Stimulated activated CD4-positive, alpha-beta T cell treated with anti-CD3 and anti-CD28 coated beads, Interleukin-12 subunit alpha, Interleukin-12 subunit beta, amount 100 ng/mL, for 24 hours (primary cell): ENCODE measurements at places on chromosomes 4 and X.

GRCh38 chr4:16765546-16765945, 132.9 kb downstream of the LDB2 start:
- DNase-seq = no peak

GRCh38 chr4:56182356-56182755, 204.9 kb downstream of the AASDH start:
- no peak for DNase-seq

DNA sequence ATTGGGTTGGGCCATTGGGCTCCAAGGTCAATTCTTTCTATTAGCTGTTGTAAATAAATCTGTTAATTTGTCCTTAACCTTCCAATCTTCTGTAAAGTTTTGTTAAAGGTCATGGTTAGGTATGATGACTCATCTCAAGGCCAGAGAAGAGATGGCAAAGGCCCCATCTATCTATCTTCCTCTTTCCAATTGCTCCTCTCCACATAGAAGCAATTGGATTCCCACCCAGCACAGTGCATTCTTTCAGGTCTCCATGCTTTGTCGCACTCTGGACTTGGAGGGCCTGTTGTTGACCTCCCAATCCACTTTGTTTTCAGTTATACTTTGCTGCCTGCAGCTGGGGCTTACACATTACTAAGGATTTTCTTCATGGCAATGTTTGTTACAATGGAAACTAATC, 118.5 kb downstream of the MFAP3L start:
- DNase-seq = no peak

GRCh38 chr4:110247591-110247990, 49.2 kb upstream of the ELOVL6 start:
- no peak for DNase-seq

GRCh38 chr4:146040623-146041022, 102.0 kb upstream of the ZNF827 start:
- DNase-seq = no peak

DNA sequence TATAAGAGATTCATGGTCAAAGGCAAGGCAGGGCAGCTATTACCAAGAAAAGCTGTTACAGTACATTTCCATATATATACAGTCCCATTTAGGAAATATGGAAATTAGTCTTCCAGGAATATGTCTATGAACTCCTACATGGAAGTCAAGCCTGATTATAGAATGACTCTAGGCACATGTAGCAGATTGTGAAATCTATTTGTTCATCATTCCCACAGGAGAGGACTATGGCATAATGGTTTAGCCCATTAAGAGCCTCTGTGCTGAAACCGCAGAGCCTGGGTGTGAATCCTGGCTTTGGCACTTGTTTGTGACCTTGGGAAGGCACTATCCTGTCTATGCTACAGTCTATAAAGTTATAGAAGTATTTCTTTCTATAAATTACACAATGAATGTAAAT, 764.8 kb downstream of the RAPGEF2 start:
- DNase-seq = no peak

DNA sequence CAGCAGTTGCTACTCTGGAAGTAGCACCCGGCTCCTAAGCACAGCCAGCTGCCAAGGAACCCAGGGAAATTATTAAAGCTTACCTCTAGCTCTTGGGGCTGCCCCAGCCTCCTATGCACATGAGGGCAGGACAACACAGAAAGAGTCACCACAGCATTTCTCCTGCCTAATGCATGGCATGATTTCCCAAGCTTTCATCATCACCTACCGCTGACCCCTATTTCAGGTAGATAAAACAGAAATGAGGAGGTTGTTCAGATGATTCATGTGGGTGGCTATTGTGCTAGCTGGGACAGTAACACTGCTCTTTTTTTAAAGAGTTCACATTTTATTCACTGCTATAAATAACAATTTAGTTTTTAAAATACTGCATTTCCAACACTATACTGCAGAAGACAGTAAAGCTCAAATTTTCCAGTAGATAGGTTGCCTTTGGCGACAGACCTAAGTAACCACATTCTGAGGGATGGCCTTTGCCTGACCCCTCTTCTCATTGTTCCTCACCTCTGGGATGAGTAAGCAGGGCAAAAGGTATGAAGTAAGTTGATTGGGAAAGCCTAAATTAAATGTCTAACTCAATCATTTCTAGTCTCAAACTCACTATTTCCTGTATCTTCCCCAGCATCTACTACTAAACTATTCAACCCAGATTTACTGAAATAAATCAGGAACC, 16.7 kb downstream of the CASK start:
- no peak for DNase-seq

DNA sequence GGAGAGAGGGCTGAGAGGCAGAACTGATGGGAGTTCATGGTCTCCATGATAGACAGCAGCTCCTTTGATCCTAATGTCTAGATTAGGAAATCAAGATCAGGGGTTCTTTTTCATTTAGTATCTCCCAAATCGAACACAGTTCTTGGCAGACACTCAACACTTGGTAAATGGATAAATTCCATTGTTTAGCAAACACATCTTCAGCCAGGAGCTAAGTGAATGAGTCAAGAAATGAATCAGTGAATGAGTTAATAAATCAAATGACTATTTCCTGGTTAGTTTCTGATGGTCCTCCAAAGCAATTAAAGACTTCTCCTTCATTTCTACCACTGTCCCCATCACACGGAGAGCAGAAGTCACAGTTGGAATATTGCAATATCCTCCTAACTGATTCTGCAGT, 120.0 kb upstream of the SHISA3 start:
- no peak for DNase-seq

- DNase-seq = no peak
Measured at GRCh38 chr4:101315041-101315440, 32.3 kb downstream of the PPP3CA start.

DNA sequence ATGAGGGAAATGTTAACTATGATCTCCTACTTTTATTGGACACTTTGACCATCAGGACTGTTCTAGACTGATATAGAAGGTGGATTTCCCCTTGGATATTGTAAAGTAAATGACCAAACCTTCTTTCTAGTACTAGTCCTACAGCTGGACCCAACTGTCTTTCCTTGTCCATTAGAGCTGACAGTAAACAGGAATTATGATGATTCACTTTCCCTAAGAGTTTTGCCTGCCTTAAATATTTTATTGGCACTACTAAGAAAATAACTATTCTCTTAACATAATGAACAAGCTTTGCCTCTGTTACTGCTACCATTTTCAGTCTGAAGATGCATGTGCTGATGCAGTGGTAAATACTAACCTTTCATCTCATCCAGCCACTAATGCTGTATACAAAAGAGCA, 915.4 kb downstream of the CENPC start:
- DNase-seq = no peak

DNA sequence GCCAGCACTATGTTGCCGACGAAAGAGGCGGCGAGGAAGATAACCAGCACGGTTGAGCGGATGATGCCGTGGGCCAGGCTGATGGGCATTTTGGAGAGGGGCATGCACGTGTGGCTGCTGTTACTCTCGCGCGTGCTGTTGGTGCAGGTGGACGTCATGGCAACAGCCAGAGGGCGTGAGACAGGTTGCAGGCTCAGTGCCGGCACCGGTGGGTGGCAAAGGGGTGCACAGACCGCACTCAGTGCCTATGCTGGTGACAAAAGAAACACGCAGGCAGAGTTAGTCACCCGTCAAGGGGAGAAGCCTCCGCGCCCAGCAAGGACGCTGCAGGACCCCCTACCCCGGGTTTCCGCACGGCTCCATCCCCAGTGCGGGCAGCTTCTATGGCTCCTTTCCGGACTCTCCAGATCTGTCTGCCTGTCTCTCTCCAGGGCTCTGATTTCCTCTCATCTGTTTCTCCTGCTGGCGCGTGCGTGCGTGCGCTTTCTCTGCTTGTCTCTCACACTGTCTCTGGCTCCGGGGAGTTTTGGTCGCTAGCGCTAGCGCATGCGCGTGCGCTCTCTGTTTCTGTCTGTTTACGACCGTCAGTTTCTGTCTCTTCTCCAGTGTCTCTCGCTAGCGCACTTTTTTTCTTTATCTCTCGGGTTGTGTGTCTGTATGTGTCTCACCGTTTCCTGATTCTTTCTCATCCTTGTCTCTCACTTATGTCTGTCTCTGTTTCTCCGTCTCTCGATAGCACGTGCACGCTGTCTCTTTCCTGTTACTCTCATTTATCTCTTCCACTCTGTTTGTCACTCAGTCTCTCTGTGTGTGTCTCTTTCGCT, 2.1 kb downstream of the GPR101 start:
- no peak for DNase-seq

GRCh38 chr4:129384974-129385373, 289.0 kb downstream of the C4orf33 start:
- no peak for DNase-seq

GRCh38 chrX:129732857-129733256, 5.9 kb upstream of the XPNPEP2 start:
- no peak for DNase-seq

DNA sequence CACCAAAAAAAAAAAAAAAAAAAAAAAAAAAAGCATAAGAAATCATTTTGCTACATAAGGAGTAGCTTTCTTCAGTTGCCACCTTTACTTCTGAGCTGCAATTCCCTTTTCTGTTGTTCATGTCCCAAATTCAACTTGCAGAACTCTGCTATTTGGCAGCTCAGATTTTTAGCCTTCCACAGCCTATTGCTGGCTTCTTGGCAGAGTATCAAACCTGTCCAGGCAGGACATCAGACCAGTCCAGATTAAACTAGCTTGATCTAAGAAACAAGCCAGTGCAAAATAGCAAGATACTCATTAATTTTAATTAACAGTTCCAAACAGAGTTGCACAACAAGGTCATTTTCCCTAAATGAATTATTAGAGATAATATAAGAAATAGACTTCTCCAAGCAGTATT, 123.6 kb upstream of the NR3C2 start:
- no peak for DNase-seq

DNA sequence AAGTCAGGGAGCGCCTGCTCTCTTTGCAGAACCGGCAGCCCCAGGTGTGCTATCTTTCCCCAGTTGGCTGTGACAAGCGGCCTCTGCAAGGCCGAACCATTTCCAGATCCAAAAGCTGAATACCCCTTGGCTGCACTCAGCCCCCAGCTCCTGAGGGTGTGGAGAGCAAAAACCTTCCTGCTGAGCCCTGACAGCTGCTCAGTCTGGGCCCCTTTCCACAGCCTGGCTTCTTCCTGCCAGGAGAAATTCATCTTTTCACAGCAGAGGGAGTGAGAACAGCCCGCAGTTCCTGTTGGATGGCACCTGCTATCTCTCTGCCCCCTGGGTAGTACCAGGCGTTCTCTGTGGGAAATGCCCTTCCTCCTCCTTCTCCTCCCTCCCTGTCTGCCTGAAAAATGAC, 78.4 kb downstream of the DRD5 start:
- DNase-seq = no peak

DNA sequence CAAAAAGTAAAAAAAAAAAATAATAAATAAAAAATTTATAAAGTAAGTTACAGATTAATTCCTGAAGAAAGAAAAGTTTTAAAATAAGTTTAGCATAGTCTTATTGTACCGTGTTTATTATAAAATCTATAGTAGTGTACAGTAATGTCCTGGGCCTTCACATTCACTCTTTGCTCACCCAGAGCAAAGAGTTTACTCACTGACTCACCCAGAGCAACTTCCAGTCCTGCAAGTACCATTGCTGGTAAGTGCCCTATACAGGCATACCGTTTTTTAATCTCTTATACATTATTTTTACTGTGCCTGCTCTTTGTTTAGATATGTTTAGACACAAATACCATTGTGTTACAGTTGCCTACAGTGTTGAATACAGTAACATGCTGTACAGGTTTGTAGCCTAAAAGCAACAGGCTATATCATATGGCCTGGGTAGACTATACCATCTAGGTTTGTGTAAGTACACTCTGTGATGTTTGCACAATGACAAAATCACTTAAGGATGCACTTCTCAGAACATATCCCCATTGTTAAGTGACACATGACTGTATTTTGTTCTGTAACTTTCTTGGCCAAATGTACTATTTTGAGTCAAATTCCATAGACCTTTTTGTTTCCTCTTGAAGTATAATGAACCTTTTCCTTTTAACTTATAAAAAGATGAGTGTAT, 199.0 kb upstream of the NUDT6 start:
- DNase-seq = no peak

- DNase-seq = no peak
Measured at GRCh38 chr4:165992283-165992682, 119.2 kb downstream of the TLL1 start.

DNA sequence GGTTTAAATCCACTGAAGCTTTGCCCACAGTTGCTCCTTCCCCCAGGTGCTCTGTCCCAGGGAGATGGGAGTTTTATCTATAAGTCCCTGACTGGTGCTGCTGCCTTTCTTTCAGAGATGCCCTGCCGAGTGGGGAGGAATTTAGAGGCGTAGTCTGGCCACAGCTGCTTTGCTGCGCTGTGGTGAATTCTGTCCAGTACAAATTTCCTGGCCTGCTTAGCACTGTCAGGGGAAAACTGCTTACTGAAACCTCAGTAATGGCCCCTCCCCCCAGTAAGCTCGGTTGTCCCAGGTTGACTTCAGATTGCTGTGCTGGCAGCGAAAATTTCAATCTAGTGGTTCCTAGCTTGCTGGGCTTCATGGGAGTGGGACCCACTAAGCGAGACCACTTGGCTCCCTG, 40.1 kb downstream of the UGT2B17 start:
- DNase-seq = no peak

DNA sequence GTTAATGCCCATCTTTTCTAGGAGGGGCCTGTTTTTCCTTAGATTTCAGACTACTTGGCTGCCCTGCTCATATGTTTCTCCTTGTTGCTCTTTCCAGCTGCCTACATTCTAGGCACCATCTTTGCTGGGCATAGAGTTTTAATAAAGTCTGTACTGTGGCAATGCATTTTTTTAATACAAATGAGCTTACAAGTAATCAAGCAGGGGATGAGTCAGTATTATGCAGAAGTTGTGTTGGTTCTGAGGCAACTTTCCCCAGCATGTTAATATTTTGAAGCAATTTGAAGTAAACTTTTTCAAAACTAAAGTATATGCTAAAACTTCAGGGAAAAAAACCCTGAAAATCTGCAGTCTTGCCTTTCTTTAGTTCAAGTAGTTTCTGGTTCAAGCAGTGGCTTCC, 372.0 kb upstream of the GATB start:
- no peak for DNase-seq

DNA sequence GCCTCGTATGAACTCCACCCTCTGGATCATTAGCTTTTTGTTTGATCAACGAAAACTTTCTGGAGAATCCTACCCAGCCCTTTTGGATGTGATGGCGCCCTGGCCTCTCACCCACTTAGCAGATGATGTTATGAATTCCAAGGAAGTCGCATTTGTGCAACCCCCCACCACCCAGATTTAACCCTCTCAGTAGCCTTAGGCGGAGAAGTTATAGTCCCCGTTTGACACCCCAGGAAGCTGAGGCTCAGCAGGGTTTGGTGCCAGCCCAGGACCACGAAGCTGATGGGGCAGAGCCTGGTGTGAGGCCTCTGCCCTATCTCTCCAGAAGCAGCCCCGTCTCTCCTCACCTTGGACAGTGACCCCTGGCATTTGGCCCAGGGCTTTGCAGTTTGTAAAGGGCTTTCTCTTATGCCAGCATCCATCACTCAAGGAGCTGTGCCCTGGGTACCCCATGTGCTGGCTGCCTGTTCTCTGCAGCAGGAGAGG, 1.0 kb downstream of the WFS1 start:
- DNase-seq = no peak

- DNase-seq = no peak
Measured at GRCh38 chrX:46811121-46811520, 25.7 kb upstream of the RP2 start.
